ENCODE measurements at places on chromosomes 12 and 14.

GRCh38 chr12:99436584-99436983 is 211.0 kb upstream of the GARIN6 start:
- DNase-seq, result no peak

DNA sequence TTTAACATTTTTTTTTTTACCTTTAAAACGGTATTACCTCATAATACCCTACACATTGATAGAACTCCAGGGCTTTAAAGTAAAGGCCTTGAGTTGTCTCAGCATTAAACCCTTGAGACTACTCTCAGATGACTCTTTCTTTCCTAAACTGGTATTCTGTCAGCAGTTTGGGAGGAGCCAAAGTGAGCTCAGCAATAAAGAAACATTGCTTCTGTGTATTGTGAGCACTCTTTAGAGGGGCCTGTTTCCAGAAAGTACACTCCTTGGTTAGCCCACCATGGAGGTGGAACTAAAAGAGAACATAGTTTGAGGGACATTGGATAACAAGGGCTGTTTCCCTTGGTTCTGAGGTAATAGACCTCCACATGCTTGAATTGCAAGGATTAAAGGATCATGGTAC is 20.4 kb downstream of the MAP3K12 start:
- no peak for DNase-seq

DNA sequence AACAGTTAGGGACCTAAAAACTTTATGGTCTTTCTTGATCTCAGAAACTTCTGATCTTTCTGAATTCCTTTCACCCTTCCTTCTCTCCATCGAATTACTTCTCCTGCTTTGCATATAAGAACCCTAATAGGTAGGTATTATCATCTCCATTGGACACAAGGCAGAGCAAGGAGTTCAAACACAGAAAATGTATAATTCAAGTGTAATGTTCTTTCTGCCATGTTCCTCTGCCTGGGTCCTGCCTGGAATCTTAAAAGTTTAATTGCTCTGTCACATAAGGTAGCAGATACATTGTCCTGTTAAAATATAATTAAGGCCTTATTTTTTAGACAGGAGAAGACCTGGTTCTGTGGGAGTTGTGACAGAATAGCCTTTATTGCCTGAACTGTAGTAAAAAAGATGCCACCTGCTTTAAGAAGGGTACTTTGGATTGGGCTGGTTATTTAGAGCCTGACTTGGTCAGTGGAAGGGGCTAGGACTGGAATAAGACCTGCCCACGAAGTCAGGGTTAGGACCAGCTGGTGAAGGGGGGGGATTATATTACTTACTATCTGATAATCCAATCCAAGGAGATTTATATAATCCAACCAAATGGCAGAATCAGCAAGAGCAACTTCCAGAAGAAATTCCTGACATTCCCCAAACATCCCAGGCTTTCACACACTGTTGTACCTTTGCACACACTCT is 10.4 kb downstream of the G2E3 start:
- DNase-seq, result no peak

- DNase-seq, result no peak
Measured at GRCh38 chr12:94427501-94428381, 31.9 kb downstream of the CEP83 start.

GRCh38 chr14:90785471-90785870 is 30.8 kb downstream of the TTC7B start:
- DNase-seq, result peak; percentile 71

- DNase-seq, result no peak
Measured at GRCh38 chr14:105144666-105145380, 23.8 kb downstream of the JAG2 start.

DNA sequence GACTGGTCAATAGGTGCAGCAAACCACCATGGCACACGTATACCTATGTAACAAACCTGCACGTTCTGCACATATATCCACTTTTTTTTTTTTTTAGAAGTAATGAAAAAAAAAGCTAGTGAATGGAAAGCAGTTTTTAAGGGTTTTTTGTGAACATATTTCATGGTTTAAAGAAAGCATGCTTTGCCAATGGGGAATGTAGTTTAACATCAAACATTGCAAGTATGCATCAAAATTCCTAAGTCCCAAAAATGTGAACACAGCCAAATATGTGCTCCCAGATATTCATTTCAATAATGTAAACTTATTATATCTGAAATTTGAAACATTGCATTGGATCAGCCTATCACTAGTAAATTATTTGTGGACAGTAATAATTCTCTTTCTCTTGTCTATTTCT is 710.4 kb upstream of the FLRT2 start:
- DNase-seq, result no peak

DNA sequence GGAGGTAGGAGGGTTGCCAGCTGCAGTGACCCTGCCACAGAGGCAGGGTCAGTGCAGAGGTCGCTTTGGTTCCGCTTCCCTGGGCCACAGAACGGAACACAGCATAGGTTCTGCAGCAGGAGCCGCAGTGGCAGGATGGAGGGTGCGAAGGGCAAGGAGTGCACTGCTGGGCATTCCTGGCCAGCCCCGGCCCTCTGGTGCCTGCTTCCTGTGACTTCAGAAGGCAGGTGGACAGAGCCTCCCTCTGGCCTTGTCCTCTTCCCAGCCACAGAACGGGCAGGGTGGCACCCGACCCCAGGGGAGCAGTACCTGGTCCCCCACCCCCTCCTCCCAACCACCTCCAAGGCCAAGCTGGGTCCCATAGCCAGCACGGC is 37.7 kb downstream of the SLC8B1 start:
- DNase-seq, result no peak

DNA sequence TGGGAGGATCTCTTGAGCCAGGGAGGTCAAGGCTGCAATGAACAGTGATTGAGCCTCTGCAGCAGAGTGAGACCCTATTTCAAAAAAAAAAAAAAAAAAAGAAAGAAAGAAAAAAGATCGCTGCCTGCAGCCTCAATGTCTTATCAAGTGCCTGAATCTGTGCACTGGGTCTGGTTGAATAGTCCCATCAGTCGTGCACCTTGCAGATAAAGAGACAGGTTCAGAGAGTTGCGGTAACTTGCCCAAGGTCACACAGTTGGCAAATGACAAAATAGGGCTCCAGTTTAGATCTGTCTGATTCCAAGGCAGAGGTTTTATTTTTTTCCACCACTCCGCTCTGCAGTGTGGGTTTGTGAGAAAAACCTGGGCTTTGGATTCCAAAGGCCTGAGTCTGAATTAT is 649 bp upstream of the PLA2G1B start:
- DNase-seq, result no peak

GRCh38 chr14:104855532-104856090 is 9.5 kb upstream of the CEP170B start:
- no peak for DNase-seq

DNA sequence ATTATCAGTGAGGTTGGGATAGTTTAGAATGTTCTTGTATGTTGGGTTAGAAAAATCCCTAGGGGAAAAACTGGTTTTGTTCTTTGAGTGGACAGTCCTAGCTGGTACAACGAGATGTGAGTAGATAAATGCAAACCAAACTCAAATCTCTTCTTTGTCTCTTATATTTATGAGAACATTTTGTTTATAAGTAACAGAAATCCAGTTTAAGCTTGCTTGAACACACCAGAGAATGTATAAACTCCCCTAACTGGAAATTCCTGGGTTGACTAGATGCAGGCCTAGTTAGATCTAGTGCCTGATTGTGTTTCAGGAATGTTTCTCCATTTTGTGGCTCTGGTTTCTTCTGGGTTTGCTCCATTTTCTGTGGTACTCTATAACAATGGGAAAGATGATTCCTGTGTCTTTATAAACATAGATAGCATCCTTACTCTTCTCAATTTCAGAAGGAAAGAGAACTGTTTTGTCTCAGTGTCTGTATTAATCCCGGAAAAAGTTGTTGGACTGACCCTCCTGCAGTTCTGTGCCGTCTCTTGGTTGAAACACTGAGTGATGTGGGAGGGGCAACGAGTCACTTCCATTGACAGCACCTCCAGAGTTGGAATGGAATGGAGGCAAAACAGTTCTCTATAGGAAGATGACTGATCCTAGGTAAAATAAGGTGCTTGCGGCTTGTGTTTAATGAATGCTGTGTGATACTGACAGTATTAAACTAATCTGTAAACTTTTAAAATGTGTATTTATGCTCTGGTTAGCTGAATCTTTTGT is 244.8 kb downstream of the TMTC2 start:
- no peak for DNase-seq

DNA sequence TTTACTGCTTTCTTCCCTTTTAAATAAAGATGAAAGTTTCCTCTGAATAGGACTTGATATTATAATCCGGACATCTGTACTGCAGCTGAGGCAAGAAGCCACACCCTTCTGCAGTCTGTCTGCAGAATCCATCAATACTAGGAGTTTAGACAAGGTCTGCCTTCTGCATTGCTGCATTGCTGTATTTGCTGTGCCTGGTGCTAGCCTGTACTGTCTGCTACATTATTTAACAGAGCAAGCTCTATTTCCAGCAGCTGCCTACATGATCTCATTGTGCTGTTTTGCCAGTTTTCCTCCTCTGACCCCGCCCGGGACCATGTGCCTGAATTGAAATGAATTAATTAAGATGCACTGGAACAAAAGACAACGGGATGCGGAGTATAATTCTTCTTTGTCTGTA is 1.7 kb downstream of the TUBA1A start:
- DNase-seq, result no peak

DNA sequence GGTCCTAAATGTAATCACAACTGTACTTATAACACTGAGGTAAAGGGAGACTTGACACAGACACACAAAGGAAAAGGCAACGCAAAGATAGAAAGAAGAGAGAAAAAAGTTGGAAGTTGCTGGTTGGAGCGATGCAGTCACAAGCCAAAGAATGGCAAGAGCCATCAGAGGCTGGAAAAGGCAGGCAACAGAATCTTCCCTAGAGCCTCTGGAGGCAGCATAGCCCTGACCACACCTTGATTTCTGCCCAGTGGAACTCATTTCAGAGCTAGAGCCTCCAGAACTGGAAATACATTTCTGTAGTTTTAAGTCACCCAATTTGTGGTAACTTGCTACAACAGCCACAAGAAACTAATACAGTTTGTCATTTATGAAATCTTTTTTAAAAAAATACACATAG is 89.2 kb downstream of the PUS7L start:
- no peak for DNase-seq

- DNase-seq, result no peak
Measured at GRCh38 chr14:102518063-102518648, 8.6 kb upstream of the ANKRD9 start.

DNA sequence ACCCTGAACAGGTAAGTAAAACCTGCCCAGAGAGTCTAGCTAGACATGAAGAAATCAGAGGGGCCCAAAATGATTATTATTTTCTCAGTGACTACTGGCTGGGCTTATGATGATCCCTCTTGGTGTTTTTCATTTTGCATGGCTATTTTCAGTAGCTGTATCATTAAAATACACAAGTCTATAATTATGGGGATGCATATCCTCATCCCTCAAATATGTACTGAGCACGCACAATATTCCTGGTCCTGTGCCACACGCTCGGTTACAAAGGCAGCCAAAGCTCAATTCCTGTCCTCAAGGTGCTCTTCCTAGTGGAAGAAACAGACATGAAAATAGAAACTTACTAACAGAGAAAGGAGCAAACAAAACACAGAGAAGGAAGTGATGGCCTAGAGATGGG is 180.0 kb downstream of the DAD1 start:
- DNase-seq, result no peak

DNA sequence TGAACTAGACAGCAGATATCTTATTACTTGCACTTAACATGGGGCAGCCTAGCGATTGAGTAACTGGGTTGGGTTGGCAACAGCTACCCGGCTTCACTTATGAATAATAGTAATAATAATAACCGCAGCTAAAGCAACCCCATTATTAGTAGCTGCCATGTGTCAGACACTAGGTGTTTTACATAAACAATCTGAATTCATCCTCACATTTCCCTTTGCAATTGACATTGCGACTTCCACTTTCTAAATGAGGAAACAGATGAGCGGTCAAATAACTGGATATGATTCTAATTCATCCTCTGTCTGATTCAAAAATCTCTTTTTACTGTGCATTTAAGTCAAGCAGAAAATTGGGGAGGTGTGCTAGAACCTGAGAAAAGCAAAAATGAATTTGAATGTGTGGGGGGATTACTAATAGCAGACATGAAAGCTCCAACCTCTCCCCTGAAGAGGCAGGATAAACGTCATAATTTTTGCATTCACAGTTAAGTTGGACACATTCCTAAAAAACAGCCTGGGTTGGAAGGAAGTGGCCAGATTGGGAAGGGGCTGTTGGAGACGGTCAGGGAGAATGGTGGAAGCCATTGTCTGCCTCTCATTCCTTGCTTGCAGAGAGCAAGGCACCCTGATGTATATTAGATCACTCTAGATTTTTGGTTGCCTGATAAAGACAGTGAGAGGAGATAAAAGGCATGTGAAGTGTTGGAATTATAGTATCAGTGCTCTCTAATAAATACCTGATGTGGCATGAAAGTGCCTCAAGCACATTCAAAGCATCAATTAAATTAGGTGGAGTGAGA is 13.1 kb downstream of the EMP1 start:
- DNase-seq, result no peak

DNA sequence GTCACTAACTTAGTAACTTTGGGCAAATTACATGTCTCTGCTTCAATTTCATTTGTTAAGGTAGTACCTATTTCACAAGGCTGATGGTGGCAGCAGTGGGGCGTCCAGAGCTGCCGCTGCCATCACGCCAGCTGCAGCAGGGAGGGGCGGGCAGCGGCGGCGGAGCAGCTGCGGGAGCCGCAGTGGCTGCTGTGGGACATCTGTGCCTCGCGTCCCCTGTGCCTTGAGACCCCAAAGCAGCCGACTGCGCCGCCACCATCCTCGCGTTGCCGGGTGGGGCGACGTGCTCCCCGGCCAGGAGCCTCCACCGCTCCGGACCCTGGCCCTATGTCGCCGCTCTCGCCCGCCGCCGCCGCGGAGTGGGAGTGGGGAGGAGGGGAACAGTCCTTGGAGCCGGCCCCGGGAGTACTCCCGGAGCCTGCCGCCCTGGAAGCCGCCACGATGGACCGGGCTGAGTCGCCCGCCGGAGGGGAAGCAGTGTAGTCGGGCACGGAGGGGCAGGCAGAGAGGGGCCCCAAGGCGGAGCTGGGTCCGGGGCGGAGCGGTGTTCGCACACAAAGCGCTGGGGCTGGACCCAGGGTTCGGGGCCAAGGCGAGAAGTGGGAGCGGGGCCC is 51.4 kb downstream of the A2M start:
- DNase-seq, result peak; percentile 5

DNA sequence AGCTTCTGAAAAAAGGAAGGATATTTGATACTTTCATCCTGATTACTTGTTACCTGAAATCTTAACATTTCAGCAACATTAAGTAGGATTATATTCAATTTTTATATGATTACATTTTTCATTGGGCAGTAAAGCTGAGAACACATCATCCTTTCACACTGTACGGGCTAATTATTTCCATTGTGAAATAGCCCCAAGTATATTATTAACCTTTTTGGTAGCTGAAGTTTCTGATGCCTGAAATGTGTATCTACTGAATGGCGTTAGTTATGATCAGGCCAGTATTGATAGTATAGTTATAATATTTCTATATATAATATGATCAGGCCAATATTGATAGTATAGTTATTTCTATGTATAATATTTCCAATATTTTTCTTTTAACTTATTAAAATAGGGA is 10.1 kb downstream of the SPATS2 start:
- DNase-seq, result no peak
